ENCODE measurements at places on chromosomes 11 and 22.

GRCh38 chr11:25727944-25728343, 604.0 kb upstream of the ANO3 start:
- DNase-seq = no peak

GRCh38 chr11:28697920-28698827, 590.0 kb downstream of the METTL15 start:
- no peak for DNase-seq

DNA sequence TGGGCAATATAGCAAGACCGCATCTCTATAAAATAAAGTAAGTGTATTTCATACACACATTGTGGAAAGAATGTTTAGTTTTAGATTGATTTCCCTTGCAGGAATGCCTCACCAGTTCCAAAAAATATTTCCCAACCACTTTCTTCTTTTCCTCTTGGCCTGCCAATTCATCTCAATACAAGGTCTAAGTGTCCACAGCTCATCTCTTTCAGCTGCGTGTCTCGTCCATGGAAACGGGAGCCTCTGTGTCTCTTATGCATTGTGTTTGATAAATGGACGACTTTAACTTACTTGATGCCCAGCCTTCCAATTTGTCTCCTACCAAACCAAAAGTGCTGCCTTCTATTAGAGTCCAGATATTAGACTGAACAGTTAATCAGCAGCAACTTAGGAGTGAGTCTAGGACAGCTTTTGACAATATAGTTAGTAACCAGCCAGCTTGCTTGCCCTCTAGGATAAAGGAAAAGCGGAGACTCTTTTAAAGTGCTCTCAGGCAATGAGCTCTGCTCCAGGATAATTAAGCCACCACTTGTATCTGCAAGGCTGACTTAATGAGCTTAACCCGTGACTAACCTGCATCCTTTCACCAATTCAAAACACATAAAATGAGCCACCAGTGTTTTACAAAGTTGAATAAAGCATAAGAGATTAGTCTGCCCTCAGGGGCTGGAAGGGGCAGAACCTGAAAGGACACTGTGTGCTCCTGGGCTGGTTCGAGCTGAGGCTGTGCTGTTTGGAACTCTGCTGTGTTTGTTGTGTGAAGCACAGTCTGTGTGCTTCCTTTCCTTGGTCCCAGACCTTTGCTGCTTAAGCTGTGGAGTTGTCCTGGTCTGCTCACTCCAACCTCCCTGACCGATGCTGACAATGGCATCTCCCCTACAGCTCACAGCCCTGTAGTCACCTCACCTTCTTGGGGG, 27.5 kb downstream of the FBXO7 start:
- no peak for DNase-seq

DNA sequence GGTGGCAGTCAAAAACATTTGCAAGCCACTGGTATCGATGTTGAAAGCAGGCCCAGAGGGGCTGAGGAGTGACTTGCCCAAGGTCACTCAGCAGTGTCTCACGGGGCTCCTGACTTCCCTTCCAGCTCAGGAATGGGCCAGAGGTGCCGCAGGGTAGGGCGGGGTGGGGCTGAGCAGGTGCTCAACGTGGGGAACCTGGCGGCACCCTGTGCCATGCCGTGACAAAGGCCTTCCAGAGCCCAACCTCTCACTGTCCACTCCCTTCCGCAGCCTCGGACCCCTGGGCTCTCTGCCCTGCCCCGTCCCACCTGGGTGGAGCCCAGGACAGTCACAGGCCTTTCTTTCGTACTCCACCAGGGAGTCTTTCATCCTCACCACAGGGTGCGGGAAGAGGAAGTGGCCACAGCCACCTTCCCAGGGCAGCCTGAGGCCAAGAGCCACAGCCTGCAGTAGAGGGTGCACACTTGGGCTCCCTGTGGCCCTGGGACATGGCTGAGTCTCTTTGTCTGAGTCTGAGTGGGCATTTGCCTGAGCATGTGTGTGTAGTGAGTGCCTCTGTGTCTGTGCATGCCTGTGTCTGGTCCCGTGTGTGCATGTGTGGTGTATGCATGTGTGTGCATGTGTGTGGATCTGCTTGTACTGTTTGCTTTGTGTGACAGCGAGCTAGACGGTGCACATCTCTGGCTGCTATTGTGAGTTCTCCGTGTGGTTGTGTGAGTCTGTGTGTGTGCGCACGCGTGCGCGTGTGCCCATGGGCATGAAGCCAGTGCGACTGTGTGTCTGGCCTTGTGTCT, 6.0 kb upstream of the LIF start:
- no peak for DNase-seq

DNA sequence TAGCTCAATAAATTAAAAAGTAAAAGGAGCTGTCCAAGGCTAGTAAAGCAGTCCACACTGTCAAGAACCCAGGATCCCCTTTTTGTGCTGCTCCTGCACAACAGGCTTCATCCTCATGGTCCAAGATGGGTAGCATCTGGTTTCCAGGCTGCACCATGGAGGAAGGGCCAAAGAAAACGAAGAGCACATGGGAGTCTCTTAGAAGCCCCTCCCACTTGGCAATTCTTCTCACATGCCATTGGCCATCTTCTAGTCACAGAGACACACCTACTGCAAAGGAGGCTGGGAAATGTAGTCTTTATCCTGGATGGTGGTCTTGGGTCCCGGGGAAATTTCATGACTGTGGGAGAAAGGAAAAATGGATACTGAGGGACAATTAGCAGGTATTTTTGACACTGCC, 37.8 kb downstream of the PRR5L start:
- DNase-seq = no peak

GRCh38 chr11:85717429-85717828, 31.4 kb upstream of the CCDC89 start:
- no peak for DNase-seq

DNA sequence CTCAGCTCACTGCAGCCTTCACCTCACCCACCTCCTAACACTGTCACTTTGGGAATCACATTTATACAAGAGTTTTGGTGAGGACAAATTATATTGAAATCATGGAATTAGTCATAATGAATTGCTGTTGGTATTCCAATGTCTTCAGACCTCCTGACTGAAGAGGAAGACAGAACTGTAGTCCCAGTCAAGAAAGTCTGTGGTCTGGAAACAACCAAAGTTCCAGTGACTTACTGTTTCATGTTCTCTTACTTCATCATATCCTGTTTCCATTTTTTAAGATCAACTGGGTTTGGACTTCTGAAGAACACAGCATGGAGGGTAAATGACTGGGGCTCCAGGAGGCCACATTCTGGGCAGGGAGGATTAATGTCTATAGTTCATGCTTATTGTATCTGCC, 43.0 kb upstream of the HIPK3 start:
- no peak for DNase-seq

DNA sequence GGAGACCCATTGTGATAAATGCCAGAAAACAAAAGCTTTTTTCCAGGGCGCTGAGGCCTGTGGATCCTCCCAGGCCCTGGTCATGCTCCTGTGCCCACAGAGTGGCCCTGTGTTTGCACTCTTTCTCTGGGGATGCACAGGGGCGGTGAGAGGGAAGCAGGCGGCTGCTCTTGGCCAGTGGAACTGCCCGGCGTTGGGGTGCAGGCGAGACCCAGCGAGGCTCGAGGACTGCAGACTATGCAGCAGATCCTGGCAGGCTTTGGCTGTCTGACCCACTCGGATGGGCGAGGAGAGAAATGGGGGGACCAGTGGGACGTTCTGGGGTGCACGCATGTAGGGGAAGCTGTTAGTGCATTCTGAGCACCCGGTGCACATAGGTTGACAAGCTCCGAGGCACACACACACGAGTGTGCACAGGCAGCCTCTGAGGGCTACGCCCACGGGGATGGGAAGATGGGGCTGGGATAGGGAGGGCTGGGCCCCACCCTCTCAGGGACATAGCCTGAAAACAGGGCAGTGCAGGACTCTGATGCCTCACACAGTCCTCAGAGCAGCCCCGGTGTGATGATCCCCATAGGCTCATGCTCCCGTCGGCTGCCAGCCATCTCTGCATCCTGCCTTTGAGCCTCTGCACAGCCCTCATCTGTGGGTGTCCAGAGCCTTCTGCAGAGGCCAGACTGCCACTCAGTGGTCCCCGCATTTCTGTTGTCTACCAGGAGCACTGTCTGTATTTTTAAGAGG, 1233.5 kb downstream of the BRD1 start:
- no peak for DNase-seq

- no peak for DNase-seq
Measured at GRCh38 chr11:130808541-130808940, 107.7 kb downstream of the SNX19 start.

- no peak for DNase-seq
Measured at GRCh38 chr11:3816673-3817072, 8.3 kb downstream of the PGAP2 start.

DNA sequence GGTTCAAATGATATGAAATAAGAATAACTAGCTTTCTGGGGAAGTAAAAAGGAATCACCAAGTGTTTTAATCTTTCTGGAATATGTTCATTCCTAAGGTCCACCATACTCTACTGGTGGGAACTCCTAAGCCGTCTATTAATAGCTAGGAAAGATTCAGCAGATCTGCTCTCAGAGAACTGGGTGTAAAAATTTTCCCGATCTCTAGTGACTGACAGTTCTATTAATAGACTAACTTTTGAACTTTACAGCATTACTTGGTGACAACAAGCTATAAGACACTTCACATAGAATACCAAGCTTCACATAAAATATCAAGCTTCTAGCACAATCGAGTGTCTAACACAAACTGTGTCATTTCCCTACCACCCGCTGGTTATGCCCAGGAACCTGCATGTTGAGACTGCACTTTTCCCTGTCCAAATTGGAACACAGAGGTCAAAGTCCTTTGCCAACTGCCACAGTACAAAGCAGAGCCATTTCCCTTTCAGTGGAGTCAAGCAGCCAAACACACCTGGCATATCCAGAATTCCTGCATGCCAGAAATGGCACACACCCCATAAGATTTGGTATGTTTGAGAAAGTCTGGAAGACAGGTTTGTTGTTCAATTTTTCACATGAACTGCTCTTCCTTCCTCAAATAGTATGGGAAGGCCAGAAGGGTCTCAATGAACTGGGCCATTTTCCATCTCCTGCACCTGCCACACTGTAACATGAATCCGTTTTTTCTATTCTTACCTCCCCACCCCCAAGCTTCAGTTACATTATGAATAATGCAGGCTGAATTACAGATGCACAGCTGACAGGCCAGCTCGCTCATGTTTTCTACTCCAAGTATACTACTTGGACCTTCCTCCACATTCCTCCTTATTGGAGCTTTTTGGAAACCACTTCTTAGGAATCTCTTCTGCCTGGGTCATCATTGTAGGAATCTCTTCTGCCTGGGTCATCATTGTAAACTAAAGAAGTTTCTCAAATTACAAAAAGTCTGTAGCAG, 3.7 kb downstream of the OSBP start:
- no peak for DNase-seq

DNA sequence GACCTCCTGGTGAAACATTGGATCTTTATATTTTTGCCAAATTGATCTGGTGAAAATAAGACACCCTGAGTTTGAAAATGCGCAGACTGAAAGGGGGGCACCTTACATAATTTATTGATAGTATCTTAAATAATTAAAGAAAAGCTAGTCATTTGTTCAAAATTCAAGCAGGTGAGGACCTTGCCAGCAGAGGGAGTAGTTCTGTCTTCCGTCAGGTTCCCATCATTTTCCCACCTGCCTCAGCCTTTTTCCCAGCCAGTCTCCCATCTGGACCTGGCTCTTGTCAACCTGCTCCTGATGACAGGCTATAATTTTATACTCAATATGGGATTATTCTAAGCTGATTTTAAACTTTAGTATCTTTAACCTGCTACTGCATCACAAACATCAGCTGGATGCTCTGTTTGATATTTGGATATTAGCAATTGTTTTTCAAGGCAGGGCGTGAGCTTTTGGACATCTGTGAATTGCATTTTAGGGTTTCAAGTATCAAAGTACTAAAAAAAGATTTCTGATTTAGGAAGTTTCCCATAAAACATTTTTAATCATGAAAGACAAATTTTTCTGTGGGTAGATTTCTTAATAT, 132.0 kb downstream of the ELP4 start:
- no peak for DNase-seq

DNA sequence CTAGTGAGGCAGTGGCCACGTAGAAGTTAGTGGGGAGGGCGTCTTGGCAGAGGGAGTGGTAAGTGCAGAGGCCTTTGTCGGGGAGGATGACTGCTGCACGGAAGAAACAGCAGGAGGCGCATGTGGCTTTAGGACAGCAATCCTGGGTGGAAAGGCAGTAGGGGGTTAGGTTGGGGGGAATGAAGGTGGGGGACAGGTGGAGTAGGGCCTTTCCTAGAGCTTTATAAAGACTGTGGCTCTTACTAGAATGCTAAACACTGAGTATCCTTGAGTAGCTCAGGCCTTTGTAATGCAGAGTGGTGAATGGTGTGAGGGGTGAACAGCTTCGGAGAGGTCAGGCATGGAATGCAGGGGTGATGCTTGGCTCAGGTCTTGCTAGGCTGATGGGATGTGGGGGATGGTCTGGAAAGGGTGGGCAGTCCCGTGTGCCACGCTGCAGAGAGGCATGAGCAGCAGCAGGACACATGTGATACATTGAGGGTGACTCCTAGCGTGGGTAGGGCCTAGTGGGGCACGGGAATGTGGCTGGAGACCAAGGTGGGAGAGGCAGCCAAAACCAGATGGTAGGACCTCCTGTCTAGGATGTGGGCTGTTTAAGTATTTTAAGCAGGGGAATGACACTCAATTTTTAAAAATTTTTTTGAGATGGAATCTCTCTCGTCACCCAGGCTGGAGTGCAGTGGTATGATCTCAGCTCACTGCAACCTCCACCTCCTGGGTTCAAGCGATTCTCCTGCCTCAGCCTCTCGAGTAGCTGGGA, 19.2 kb downstream of the AP2A2 start:
- DNase-seq = no peak

DNA sequence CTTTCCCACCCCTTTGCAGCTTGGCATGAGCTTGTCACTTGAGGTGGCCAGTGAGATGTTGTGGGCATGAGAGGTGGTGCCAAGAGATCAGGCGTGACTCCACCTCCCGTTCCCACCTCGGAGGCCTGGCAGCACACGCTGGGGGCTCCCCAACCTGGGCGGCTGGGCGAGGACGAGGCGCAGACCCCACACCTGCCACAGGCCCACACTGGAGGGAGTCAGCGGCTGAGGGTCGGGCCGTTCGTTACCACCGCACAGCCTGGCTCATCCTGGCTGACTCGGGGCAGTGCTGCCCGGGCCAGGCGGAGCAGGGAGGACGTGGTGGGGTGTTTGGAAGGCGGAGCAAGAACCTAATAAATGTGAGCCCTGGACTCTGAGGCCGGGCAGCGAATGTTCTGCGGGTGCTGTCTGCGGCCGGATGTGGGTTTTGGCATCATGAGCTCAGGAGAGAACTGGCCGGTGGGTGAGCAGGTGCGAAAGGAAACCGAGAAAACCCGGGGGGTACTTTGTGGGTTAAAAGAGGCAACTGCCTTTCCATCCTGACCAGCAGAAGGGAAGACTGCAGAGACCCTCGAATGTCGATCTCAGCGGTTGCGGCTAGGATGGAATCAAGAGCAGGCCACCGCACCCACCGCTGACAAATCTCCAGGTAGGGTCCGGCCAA, 10.2 kb upstream of the IFITM3 start:
- no peak for DNase-seq
